BJ (cell line): ENCODE measurements at places on chromosomes 5 and 9.

DNA sequence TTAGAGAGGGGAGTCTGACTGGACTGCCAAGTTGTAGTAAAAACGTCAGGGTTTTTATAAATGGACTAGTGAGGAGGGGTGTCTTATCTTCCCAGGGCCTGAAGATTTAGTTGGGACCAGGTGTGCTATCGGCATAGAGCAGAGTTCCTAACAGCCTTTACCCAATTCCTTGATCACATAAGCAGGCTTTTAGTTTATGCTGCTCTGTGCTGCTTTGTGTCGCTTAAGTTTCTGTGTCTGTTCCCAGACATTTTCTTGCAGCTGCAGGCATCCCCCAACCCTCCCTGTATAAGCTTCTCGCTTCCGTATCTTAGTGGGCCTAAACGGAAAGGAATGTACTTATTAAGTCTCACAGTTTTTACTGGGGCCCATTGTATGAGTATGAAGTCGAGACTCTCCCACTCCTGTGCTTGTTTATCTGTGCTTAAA, 2.6 kb upstream of the SMC5 start:
- no peak for DNase-seq

DNA sequence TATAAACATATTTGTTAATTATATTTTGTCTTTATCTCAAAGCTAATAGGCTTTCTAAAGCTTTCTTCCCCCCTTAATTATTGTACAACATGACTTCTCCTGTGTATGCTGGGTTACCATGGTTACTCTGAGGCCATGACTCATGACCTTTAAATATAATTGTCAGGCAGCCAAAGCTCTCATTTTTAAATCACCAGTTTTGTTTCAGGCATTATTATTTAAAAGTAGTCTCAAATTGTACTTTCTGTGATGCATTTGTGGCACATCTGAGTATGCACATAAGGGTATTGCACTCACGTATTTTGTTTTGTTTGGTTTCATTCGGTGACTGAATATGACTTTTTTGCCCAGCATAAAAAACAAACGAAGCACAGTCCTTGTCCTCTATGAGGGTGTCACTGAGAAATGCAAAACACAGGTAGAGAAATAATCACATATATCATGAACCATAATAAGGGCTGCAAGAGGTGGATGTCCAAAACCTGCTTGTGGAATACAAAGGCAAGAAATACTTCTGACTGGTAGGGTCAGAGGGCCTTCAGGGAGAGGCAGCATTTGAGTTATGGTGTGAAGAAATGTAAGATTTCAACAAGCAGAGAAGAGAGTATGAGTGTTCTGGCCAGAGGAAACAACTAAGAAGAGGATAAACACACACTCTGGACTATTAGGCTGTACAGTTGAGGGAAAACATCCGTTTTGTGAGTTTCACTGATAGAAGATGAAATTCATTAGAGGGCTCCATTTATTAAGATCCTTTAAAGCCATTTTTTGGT, 2.1 kb downstream of the CCDC192 start:
- DNase-seq, result peak; percentile 31

DNA sequence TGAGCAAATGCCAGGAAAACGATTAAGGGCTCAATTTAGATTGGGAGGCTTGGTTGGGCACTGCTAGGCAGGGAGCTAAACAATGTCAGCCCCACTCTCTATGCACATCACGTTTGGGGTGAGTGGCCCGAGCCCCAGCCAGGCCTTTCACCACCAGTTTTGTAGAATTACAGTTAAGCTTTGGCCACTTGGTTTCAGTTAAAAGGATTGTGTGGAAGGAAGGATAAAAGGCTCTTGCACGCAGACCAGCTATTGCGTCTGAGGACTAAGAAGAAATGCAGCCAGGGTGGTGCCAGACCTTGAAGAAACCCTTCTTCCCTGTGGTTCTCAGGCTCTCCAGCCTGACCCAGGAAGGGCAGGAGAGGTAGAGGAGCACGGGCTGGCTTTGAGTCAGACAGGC, 125.3 kb upstream of the SLC44A1 start:
- DNase-seq, result no peak

- no peak for DNase-seq
These were observed 628.5 kb downstream of the CHSY3 start for GRCh38 chr5:130532786-130533185.

GRCh38 chr5:122844136-122844909, 1.1 kb upstream of the SNX24 start:
- DNase-seq, result no peak

DNA sequence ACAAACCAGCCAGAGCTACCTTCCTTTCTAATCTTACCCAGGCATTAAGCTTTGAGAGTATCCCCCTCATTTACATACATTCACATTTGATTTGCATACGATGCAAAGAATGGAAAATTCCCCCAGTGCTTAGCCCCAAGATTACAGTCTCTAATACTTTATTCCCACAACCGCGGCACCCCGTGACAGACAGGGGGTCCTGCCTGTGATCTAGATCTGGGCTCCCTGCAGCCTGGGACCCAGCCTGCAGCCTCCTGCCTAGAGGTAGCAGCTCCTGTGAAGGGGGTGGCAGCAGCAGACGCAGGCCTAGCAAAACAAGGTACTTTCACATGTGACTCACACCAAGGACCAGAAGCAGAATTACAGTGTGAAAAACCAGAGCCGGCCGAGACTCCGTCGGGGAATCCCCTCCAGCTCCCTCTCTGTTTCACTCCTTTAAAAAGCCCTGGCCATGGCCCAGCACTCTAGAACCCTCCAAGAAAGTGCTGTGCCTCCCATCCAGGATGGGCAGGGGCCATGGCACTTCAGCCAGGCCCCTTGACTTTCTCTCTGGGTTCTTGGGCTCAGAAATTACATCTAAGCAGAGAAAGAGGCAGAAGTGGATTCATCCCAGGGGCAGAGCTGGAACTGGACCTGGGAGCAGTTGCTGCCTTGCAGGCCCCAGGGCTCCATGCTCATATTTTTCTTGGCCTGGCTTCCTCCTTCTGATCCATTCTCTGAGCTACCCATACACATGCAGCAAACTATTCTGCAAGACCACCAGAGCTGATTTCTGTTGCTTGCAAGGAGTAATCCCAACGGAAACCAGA, 14.0 kb upstream of the TCF7 start:
- no peak for DNase-seq

DNA sequence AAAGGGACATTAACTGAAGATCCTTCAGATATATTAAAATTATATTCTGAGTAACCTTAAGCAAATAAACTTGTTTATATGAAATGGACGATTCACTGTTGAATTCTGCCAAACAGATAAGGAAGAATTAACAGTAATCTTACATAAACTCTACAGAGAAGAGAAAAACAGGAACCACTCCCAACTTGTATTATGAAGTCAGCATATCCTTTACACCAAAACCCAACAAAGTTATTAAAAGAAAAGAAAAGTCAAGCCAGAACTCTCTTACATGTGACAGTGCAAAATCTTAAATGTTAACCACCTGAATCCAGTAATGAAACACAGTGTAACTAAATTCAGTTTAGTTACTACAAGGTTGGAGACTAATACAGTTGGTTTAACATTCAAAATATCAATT, 185.8 kb downstream of the DEPDC1B start:
- no peak for DNase-seq

DNA sequence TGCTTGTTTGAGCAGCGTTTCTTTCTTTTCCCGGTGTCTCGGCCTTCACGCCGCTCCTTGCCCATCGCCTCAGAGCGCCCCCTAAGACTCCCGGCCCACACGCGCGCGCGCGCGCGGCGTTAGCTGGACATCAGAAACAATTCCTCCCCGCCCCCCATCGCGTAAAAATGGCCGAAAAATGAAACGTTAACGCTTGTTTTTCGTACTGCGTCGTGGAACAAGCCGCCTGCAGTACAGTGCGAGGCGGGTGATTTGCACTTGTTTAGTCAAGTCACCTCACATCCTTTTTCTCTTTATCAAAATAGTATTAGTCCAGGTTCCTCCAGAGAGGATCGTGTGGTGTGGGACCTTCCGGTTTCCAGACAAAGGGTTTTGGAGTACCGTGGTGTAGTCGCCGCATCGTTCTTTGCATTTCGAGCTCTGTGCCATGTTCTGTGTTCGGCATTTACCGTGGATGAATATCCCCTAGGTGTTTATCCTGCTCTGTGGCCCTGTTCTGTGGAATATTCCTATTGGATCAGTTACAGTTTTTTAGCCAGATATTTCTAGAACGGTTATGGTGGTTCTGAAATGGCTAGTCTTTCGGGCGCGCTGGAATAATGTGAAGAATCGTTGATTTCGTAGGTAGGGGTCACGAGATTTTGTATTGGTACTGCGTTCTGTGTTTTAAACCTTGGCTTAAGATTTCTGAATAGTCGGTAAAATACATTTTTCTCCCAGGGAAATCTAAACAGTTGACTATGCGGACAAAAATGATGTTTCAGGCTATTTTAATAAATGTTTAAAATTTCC, 1.0 kb downstream of the MATR3 start:
- DNase-seq, result no peak

DNA sequence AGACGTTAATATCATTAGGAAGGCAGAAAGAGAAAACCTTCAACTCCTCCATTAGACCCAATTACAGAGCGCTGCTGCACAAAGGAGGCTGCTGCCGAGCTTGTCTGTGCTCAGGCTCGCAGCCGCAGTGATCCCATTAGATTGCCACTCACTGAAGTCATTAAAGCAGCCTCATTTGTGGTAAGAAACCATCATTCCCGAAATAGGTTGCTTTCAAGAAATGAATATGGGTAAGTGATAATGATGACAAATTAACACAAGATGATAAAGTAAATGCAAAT, 137.2 kb downstream of the CAVIN4 start:
- DNase-seq, result no peak

GRCh38 chr5:117734056-117734455, 1159.4 kb upstream of the SEMA6A start:
- DNase-seq, result no peak

GRCh38 chr5:16805486-16805885, 130.6 kb downstream of the MYO10 start:
- peak; percentile 71 for DNase-seq

- no peak for DNase-seq
These were observed 36.1 kb downstream of the IRX4 start for GRCh38 chr5:1846583-1846982.
